ENCODE measurements at places on chromosomes 13 and 19. TPM values are rescaled to one million over a fixed set of nuclear protein-coding genes. Genes with fewer than 3 reads are reported as not detected.

GRCh38 chr19:29089315-29089870 lies 123.6 kb downstream of the UQCRFS1 start:
- DNase-seq = no peak

DNA sequence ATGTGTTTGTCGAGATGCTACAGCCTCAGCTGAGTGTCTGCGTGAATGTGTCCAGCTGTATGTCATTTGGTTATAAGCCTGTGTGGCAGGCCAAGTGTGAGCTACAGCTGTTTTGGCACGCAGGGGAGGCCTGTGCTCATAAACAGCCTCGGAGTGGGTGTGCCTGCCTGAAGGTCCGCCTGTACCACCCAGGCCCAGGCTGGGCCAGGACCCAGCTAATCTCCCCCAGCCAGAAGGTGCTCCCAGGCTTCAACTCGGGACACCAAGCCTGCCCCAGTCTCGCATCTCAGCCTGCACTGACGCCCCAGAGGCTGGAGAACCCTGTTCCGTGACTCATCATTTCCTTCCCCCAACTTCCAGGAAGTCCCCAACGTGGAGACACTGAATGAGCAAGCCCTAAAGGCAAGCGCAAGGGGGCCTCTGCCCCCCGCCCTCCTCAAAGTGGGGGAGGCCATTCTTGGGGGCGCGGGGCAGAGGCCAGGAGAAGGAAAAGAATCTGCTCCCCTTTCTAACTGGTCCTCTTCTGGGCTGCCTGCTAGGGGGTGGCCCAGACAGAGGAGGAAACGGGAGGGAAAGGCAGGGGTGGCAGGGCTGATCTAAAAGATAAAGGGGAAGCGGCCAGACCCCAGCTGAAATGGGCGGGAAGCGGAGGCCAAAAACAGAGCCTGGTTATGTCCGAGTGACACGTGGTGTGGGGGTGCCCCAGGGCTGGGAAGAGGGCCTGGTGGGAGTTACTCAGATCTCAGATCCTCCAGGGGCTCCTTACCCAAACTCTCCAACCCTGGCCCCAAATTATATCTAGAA lies 2.0 kb downstream of the SLC1A5 start:
- DNase-seq = peak; percentile 78

- no peak for DNase-seq
Observed at GRCh38 chr13:98450026-98450425, 126.9 kb downstream of the STK24 start.

- no peak for DNase-seq
Observed at GRCh38 chr19:30666301-30666803, 294.2 kb downstream of the ZNF536 start.

DNA sequence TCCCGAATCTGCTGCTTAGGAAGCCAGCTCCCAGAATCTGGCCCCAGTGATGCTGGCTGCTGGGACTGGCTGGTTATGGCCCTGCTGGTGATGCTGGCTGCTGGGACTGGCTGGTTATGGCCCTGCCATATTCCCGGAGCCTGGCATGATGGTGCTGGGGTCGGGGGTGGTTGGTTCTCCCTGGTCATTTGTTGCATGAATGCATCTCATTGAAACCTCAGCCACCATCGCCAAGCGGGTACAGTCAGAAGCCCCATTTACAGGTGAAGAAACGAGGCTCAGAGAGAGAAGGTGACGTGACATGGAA lies 2.1 kb downstream of the PGLYRP1 start:
- no peak for DNase-seq

GRCh38 chr13:33008946-33009722 lies 7.1 kb upstream of the KL start:
- DNase-seq = no peak

- peak; percentile 74 for DNase-seq
Observed at GRCh38 chr19:29843180-29844051, 31.6 kb downstream of the CCNE1 start.

- DNase-seq = no peak
Observed at GRCh38 chr13:41018602-41018948, 541 bp downstream of the ELF1 start.

DNA sequence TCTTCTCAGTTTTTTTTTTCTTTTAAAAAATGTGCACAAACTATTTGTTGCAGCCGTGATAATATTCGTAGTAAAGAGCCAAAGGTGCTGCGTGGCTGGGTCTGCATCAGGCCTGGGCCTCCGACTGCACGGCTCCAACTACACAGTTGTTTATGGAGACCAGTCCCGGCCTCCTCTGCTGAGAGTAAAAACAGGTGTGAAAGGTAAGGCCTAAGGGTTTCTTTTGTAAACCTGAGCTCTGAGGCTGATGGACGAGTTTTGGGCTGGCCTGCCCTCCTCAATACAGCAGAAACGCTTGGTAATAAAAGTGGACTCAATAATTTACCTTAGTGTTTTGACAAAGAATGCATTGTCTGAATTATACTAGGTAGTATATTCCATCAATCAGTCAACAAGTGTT lies 3.9 kb downstream of the MBNL2 start:
- no peak for DNase-seq

DNA sequence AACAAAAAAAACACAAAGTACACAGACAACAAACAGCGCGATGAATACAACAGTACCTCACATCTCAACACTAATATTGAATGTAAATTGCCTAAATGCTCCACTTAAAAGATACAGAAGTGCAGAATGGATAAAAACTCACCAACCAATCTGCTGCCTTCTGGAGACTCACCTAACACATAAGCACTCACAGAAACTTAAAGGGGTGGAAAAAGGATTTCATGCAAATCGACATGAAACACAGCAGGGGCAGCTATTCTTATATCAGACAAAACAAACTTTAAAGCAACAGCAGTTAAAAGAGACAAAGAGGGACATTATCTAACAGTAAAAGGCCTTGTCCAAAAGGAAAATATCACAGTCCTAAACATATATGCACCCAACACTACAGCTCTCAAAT lies 209.5 kb downstream of the ABCC4 start:
- DNase-seq = no peak

- no peak for DNase-seq
Observed at GRCh38 chr13:52868190-52868589, 19.8 kb upstream of the PCDH8 start.

- no peak for DNase-seq
Observed at GRCh38 chr13:25268561-25268960, 18.7 kb downstream of the MTMR6 start.

- no peak for DNase-seq
Observed at GRCh38 chr13:76873445-76873844, 12.8 kb downstream of the KCTD12 start.

DNA sequence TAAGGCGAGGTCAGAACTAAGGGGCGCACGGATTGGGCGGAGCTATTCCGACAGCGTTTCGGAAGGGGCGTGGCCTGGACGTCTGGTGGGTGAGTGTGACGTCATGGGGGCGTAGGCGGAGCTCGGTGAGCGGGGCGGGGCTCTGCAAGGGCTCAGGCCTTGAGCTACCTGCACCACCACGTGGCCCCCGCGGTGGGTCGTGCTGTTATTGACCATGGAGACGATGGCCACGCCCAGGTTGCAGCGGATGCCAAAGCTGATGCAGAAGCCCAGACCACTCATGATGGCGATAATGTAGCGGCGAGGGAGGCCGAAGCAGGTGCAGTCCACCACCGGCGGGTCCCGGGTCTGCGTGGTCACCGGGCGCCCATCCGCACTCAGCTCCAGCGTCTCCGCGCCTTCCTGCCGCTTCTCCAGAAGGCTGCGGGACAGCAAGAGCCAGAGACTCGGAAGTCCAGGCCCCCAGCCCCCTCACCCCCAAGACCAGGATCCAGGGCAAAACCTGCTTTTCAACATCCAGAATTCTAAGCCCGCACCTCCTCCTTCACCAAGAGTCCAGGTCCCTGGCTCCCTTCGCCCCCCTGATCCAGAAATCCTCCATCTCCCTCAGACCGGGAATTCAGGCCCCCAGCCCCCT lies 4.8 kb downstream of the SLC17A7 start:
- no peak for DNase-seq

RFPL4A gene
- total RNA-seq = not detected

ZNF582 gene
- total RNA-seq = 1.4 TPM

OR7D2 gene
- total RNA-seq = not detected

SLC8A2 gene
- 17.5 TPM for total RNA-seq

GNG7 gene
- 2.5 TPM for total RNA-seq

LILRB5 gene
- total RNA-seq = 17.5 TPM

MYO16 gene
- total RNA-seq = not detected

CCDC61 gene
- total RNA-seq = 16.5 TPM
